OCI-M1 (cell line): ENCODE measurements at places on chromosomes 13 and 19.

GRCh38 chr13:81779876-81780275 lies 1439.0 kb upstream of the SPRY2 start:
- DNase-seq, result no peak

DNA sequence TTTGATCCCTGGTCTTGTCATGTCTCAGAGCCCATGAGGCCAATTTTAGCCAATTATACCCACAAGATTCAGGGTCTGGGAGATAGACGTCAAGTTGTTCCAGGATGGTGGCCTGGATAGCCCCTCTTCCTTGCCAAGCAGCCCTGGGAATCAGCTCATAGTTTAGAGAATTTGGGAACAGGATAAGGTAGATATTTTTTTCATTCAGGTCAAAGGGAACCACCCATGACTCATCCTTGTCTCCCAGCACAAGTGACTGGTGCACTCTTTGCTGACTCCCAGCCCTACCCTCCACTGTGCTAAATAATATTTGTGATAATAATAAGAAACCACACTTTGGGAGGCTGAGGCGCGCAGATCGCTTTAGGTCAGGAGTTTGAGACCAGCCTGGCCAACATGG lies 17.1 kb upstream of the S1PR4 start:
- no peak for DNase-seq

- peak; percentile 70 for DNase-seq
Measured at GRCh38 chr13:109735436-109735966, 50.9 kb downstream of the IRS2 start.

- no peak for DNase-seq
Measured at GRCh38 chr13:20609145-20609544, 42.2 kb downstream of the IFT88 start.

DNA sequence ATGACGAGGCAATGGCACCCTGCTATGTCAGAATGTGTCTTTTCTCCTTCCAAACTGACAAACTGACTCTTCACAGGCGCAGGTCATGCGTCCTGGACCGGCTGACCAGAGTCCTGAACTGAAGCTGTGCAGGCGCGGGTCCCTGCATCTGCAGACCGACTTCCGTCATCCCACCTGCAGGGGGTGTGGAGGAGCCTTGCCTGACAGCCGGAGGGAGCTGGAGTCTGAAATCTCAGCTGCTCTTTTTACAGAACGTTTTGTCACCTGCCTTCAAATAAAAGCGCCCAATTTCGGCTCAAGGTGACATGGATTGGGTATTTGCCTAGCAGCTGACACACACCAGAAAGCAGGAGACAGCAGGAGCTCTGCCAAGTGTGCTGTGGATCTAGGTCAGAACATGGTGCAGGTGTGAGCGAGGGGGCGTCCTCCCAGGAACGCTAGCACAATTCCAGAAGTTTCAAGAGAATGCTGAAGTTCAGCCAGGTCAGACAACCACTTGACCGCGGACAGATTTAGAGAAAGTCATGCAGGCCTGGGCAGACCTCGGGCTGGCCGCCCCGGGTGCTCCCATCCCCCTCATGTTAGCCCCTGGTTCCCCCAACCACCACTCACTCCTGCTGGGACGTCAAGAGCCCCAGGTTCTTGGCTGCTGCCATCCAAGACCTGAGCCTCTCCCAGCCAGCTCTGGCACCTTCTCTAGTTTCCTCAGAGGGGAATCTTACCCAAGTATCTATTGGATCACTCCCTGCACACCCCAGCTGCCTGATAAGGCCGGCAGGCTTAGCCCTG lies 32.8 kb downstream of the ELL start:
- DNase-seq, result no peak

- peak; percentile 71 for DNase-seq
Measured at GRCh38 chr19:8610041-8610935, at the start of gene ADAMTS10. Gene ADAMTS10, minus strand, starts transcription at chr19:8610715. Its CDS starts 5,005 bp downstream, at chr19:8605710.

GRCh38 chr19:13781547-13781946 lies 7.3 kb downstream of the C19orf53 start:
- peak; percentile 79 for DNase-seq

GRCh38 chr19:48918801-48919247 lies 14.7 kb upstream of the DHDH start:
- peak; percentile 8 for DNase-seq

DNA sequence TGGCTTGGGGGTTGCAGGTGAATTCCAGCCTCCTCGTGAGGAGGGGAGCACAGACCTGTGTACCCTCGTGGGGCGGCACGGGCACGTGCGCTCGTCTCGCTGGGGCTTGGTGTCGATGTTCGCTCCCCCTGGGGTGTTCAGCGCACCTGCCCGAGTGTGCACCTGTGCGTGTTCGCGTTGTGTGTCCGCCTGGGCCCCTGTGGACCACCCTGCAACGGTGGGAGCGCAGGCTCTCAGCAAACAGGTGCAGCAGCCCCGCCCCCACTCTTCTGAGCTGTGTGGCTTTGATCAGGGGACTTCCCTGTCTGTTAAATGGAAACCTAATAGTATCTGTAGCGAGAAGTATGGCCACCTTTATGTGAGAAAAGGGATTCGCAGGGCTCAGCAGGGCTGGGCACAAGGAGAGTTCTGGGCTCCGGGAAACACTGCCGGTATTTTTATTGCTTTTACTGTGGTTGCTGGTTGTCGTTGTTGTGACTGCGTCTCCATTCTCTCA lies 549 bp downstream of the SMIM17 start:
- no peak for DNase-seq

DNA sequence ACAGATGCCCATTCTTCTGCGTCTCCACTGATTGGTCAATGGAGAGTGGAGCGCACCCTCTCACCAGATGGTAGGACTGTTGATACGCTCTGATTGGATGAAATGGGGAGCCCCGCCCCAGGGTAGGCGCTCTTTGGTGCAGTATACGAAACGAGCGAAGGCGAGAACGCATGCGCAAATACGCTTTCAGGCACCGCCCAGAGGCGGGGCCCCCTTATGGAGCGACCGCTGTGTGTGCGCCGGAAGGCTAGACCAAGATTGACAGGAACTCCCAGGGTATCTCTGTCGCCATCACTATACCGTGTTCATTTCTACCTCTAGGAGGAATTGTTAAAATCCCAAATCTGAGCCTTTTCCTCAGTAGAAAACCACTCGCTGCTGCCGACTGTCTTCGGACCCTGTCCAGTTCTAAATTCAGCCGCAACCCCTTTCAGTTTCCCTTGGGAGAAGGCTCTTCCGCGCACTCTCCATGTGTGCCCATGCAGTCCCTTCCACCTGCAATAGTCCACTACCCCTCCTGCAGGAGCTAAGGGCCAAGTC lies 720 bp upstream of the HNRNPL start:
- DNase-seq, result no peak
